ENCODE measurements at places on chromosomes 7 and 10.

DNA sequence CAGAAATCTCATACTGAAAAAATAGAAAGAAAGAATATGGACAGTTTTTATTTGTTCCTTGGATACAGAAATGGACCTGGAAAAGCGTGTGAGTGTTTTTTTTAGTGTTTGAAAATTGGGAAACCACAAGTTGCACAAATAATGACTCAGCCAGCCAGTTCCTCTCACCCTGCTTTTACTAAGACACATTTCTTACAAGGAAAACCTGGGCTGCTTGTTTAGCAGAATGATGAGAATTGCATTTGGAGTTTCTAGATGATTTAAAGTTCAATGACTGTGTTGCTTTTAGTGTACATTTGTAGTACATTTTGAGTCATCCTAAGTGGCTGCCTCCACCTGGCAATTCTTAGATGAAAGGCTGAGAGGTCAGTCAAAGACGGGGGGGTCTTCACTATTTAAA lies 218.7 kb downstream of the ABCA13 start:
- no peak for DNase-seq

- no peak for DNase-seq
Measured at GRCh38 chr10:71811351-71811750, 38.0 kb upstream of the VSIR start.

GRCh38 chr7:99618726-99619125 lies 2.0 kb downstream of the ZSCAN25 start:
- no peak for DNase-seq

- no peak for DNase-seq
Measured at GRCh38 chr7:100544386-100544785, 5.4 kb downstream of the AGFG2 start.

DNA sequence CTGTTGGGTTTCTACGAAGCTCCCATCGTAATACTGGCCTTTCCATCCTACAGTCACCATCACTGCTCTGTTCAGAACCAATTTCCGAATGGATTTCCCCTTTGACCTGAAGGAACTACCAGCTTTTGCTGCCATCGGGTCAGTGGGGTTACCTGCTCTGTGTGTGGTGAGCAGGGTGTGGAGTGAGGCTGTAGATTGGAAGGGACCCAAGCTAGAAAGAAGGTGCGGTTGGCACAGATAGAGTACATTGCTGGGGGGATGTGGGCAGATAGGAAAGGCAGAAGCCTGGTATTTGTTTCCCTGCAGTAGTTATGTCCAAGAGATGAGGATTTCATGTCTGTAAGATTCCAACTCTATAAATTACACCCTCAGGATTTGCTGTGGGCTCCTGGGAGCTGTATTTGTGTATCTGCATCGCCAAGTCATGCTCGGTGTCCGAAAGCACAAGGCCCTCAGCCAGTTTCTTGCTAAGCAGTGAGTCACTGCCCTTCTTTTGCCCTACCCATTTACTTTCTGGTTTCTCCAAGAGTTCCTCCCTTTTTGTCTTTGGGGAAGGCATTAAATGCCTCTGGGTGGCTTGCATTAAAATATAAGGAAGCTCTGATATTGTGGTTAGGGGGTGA lies 15.4 kb downstream of the CLCN1 start:
- no peak for DNase-seq

DNA sequence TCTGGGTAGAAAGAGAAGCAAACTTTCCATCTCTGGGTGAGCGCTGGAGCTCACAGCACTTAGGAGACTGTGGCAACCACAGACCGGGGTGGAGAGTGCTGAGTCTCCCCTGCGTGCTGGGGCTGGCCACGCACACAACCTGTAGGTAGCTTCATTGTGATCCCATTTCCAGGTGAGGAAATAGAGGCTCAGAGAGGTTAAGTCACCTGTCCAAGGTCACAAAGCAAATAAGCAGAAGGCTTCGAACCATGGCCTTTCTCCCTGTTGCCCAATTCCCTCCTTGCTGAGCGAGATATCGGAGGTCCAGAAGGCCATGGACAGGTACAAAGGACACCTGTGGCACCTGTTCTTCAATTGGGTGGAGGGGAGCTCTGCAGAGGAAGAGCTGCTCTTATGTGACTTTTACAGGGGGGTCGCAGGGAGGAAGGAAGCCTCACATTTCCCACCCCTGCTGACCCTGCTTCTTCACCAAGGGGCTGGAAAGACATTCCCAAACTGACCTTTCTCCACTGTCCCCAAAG lies 39.4 kb downstream of the ZCCHC24 start:
- DNase-seq, result no peak

Measured in stimulated activated CD4-positive, alpha-beta T cell treated with anti-CD3 and anti-CD28 coated beads, TNF-alpha, amount 100 ng/mL, for 1 hour (primary cell).